ENCODE measurements at places on chromosomes 2 and 18. TPM values are rescaled to one million over a fixed set of nuclear protein-coding genes. Genes with fewer than 3 reads are reported as not detected.

The SF3B1 gene
- total RNA-seq: 125 TPM

DNA sequence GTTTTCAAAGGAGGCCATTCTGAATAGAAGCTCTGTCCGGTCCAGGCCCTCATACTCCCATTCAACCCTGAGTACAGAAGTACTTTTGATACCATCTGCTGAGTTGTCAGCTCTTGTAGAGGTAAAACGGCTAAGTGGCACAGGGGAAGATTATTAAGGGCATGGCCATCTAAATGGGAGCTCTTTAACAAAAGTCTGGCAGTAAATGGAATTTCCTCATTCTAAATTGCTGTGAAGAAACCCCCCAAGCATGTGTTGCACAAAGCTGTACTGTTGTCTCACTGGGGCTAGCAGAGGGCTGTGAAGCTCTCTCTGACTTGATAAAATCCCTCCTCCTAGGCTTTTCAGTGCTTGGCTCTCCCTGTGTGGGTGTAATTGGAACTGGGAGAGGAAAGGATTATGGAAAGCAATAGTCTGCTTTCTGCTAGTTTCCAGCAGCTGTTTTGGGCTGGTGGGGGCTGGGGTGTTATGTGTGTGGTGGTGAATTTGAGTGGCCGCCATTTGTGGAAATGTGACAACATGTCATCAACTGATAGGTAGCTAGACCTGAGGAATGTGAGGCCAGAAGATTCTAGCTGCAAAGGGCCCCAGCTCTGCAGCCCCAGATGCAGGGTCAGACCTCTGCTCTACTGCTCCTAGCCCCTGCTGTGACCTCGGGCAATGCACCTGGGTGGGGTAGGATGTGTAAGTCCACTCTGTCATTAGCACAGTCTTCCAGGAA, 65.1 kb downstream of the MAP4K4 start:
- no peak for DNase-seq

The PFN4 gene
- not detected for total RNA-seq

The SPEG gene
- total RNA-seq: 4.6 TPM

DNA sequence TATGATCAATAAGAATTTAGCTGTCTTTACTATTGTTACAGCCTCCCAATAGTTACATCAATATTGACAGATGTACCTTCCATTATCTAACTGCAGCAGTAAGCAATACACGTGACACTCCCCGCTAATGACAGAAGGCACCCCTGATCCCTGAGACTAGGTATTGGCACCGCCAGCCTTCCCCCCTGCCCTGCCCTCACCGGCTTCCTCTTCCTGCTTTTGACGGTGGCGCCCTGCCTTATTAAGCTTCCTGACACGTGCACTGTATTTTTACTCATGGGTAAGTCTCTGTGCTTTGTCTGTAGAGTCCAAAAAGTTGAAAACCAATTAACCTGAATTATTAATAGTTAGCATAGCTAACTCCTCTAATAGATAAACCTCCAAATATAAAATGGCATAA, 223.5 kb downstream of the EIPR1 start:
- no peak for DNase-seq

DNA sequence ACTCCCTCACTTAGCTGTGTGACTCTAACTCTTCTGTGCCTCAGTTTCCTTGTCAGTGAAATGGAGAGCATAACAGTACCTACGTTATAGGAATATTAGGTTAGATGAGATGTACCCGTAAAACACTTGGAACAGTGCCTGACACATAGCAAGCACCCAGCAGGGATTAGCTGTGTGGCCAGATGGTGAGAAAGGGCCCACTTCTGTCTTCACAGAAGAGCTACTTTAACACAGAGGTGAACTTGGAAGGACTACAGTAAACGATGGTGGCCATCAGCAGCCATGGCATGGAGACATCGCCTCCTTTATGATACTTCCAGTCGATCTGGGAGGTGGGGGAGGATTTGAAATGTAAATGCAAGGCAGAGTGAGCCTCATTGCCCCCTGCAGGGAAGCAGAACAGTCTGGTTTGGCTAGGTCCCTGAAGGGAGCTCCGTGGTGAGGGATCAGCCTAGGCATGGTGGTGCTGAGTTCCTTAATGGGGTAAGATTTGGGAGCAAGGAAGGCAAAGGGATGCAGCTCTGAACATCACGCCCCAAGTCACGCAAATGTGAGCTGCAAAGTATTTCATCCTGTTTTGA, 101.7 kb upstream of the ALPP start:
- DNase-seq: no peak

GRCh38 chr2:3745920-3746319, 42.5 kb downstream of the DCDC2C start:
- DNase-seq: no peak

The FOXI3 gene
- 0.17 TPM for total RNA-seq

GRCh38 chr2:59413751-59414570, 1139.5 kb downstream of the BCL11A start:
- no peak for DNase-seq

The FHOD3 gene
- 28.4 TPM for total RNA-seq

- DNase-seq: no peak
Measured at GRCh38 chr2:137157851-137158250, 392.5 kb downstream of the THSD7B start.

GRCh38 chr18:10499230-10499629, 26.6 kb upstream of the NAPG start:
- DNase-seq: no peak

DNA sequence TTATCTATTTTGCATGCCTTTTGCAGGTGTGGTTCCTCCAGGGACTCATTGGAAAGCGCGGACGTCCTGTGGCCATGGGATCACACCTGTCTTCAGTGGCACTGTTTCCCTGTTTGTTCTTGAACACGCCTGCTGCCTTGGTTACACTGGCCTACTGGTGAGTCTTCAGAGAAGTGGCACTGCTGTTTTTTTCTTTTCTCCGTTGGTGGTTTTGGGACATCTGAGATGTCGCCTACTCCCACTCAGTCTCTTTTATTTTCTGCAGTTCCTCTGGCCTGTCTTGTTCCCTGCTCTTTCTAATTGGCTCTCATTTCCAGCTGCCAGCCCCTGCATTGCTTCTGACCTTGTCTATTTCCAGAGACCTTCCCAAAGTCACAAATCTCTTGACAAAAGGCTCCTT, 35.7 kb upstream of the POU3F3 start:
- DNase-seq: no peak

GRCh38 chr2:162126527-162126926, 25.5 kb downstream of the GCG start:
- no peak for DNase-seq

DNA sequence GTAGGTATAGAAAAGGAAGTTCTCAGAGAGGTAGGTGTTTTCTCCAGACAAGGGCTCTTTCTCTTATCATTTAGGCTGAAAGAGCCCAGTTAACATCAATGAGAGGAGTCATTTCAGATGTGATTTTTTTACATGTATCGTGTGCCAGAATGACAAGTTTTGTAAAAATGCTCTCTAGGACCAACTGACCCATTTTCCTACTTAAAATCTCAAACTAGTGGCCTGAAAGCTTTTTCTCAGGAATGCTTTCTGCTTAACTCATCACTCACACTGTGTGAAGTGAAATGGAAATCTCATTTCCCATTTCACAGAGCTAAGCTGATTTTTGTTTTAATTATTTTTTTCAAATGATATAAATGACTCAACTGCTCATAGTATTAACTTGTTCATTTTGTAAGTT, 128.7 kb upstream of the CYP26B1 start:
- DNase-seq: no peak

The TSPYL6 gene
- not detected for total RNA-seq
